Hematopoietic multipotent progenitor cell (in vitro differentiated cells): ENCODE measurements at places on chromosomes 11 and 22. TPM values are rescaled to one million over a fixed set of nuclear protein-coding genes. Genes with fewer than 3 reads are reported as not detected.

DNA sequence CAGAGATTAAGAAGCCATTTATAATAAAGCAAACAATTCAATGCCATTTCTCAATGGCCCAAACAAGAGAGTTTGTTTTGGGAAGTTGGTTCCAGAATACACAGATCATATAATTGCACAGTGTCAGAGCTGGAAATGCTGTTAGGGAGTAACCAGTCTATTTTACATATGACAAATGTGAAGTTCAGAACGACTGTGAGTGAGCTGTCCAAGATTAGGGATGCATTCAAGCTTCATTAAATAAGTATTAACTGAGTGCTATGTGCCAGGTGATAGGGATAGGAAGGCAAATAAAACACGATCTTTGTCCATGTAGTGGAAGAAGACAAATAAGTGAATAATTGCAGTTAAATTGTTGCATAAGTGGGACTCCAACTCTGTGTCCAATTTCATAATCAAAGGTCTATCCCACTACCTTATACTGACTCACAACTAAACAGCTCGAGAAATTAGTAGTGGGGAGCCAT lies 33.1 kb upstream of the PICALM start:
- no peak for DNase-seq

- DNase-seq = no peak
Observed at GRCh38 chr11:119436711-119437110, 13.7 kb upstream of the THY1 start.

GRCh38 chr22:36768616-36769015 lies 7.3 kb downstream of the IFT27 start:
- DNase-seq = no peak

- DNase-seq = no peak
Observed at GRCh38 chr11:20026629-20027555, 133.4 kb downstream of the DBX1 start.

- DNase-seq = no peak
Observed at GRCh38 chr22:46084376-46084775, 66.0 kb upstream of the PPARA start.

DNA sequence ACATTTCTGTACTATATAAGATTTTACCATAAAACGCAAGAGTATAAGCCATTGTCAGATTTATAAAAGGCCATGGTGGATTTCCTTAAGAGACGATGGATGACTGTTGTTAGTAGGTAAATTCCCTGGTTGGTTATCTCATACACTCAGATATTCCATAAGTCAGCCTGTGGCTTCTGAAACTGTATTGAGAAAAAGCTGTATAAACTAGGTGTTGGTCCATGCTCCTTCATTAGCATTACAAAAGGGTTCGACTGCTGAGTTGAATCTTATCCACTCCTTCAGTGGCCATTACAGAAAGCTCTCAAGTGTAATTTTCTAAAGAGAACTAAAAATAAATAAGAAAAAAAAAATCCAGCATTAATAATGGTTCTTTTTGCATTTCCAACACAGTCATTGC lies 5.3 kb downstream of the GRAP2 start:
- DNase-seq = no peak

GRCh38 chr22:20637750-20638506 lies 130.5 kb downstream of the MED15 start:
- DNase-seq = no peak

GRCh38 chr22:21642584-21643448 lies 714 bp downstream of the SDF2L1 start:
- DNase-seq = no peak

- DNase-seq = no peak
Observed at GRCh38 chr11:87820011-87820410, 355.2 kb downstream of the RAB38 start.

- DNase-seq = peak; percentile 66
Observed at GRCh38 chr22:49807780-49808708, 19.6 kb downstream of the BRD1 start.

DNA sequence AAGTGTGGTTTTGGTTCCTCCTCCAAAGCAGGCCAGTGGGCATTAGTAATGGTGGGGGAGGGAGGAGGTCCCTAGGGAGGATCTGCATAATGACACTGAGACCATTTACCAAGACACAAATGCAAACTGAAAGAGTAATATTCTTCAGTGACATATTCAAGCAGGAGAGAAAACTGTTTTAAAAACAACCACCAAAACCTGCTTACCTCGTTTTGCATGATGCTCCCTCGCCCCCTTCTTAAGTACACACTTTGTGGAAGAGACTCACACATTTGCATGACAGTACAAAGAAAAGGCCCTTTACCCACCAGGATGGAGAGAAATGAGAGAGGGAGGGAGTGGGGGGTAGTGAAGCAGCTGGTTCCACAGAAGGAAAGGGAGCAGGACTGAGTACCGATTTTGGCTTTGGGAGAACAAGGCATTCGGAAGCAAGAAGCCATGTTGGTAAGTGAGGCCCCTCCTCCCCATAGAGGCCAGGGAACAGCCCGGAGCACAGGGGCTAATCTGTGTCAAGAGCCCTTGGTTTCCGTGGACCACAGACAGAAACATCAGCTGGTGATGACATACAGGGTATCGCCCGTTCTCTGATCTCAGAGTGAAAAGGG lies 13.0 kb upstream of the OPCML start:
- DNase-seq = no peak

- DNase-seq = no peak
Observed at GRCh38 chr11:71574418-71574817, 8.3 kb downstream of the KRTAP5-11 start.

DNA sequence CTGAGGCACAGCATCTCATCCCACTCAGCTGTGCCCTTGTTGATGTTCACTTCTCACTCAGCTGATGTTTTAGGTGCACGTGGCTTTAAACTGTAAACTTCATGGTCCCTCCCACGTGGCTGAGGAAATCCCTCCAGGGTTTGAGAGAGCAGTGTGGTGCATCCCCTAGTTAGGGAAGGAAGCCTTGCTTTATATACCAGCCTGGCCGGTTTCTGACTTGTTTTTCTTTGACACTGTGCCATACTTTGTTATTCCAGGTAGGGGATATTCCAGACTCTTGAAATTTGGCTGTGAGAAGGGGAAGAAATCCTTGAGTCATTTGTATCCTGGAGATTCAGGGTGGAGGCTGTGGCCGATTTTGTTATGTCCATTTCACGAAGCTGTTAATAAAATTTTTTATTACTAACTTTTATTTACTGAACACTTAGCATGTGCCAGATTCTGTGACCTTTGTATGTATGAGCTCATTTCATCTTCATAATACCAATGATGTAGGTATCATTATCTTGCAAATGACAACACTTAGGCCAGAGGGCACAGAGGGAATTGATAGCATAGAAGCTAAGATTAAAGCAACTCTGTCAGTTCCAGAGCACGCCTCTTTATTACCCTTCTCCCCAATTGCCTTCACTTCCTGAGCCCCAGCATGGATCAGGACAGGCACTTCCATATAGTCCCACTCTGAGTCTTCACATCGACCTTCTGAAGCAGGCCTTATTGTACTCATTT lies 116.6 kb downstream of the NAV2 start:
- DNase-seq = no peak

- no peak for DNase-seq
Observed at GRCh38 chr11:67507242-67507863, 609 bp downstream of the CDK2AP2 start.

- no peak for DNase-seq
Observed at GRCh38 chr11:44345781-44346180, 35.8 kb upstream of the ALX4 start.

DNA sequence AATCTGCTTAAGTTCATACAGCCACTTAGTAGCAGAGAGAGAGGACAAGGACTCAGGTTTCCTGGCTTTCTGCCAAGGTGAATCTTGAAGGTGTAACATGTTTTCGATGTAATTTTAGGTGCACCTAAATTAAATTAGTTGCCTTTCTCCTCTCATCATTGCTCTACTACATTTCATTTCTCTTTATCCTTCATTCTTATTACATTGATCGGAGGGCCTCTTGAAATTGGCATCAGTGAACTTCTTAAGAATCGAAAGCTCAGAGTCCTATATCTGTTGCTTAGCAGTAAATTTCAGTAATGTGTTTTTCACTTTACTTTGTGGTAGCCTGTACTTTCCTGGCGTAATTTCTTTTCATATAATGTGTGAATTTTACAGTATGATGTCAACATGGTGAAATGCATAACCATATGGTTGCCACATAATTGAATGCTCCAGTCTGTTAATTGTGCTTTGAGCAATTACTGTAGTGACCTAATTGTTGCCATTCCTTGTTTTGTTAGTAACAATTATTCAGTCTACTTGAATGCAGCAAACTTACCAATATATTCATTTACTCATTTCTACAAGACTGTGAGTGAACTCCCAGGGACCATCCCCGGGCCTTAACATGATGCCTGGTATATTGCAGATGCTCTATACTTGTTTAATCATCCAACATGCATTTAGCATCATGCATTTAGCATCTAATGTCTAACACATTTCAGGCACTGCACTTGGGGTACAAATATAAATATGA lies 138.1 kb downstream of the MAML2 start:
- no peak for DNase-seq

DNA sequence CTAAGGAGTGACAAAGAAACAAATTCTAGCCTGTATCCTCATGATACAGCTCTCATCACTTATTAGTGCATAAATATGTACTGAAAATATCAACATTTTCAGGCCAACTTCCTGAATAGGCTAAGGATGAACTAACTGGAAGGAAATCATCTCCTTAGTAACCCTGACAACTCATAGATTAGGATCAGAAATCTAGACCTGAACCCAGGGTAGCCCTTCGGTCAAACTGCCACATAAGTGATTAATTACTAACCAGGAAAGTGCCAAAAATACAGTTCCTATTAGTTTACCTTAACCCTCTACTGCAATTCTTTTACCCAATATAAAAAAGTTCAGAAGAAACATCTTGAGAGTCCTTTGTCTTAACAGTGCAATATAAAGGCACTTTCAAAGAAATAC lies 40.0 kb downstream of the AMBRA1 start:
- DNase-seq = no peak

DNA sequence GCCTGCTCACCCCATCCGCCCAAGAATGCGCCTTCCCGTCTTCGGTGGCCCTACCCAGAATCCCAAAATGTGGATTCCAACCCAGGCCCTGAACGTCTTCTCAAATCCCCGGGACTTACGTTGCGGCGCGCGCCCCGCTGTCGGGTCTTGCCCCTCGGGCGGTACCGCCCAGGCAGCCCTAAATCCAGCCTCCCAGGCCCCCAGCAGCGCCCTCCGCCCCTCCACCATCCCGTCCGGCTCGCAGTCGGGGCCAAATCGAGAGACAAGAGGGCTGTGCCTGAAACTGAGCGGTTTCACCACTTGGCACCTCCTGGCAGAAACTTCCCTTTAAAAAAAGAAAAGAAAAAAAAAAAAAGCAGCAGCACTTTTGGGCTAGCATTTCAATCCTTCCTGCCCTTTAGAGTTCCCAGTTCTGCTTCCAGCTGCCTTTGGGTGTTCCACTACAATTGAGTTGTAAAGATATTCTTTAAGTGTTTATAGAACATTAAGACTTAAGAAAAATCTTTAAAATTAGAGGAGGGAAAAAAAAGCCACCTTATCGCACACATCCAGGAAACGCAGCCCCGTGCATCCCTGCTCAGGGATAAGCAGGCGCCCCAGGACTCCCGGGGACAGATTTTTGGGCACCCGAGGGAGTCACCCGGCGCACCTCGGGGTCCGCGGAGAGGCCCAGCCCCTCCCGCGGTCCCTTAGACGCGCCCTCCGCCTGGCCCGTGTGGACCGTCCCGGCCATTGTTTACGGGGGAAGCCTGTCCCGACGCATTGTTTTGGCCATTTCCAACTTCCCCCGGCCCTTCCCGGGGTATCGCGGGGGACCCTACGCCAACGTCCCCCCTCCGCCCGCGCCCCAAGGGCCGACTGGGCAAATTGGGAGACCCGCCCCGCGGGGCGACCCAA lies 57.6 kb downstream of the KCNJ4 start:
- DNase-seq = peak; percentile 49

GRCh38 chr11:130578738-130579368 lies 130.4 kb downstream of the ADAMTS15 start:
- no peak for DNase-seq

GRCh38 chr11:4541071-4541470 lies 3.9 kb upstream of the OR52M1 start:
- no peak for DNase-seq

- DNase-seq = peak; percentile 75
Observed at GRCh38 chr11:116499396-116500003, 273.3 kb downstream of the BUD13 start.

DNA sequence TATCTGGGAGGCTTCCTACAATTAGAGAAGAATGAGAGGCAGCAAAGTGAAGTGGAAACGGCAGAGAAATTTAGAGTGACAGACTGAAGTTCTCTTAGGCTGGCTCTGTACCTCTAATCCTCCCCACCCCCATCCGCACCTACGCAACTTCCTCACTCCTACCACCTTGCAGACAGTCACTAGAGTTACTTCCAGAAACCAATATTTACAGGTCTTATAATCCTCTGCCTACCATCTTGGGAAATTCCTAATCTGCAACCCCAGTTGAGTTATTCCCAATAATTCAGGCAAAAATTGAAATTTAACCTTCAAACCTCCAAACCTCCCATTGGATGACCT lies 71.7 kb downstream of the PAK1 start:
- no peak for DNase-seq

GRCh38 chr11:73612601-73613140 lies 14.8 kb upstream of the FAM168A start:
- no peak for DNase-seq

DNA sequence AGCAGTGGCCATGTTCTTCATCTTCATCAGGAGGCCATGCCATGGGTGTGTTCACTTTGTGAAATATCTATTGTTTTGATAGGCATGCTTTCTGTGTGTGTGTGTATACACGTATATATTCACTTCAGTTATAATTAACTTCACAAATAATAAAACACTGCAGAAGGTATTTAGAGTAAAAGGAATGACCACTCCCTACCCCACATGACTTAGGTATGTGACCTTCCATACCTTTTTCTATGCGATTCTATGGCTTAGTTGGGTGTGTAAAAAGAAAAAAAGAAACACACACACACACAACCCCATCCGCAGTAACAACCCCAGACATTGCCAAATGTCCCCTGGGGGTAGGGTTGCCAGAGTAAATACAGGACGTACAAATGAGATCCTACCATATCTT lies 72.0 kb downstream of the CYTH4 start:
- DNase-seq = no peak

TMPRSS13 gene
- 0.54 TPM for total RNA-seq

SCUBE1 gene
- 1.3 TPM for total RNA-seq

FAM76B gene
- 19.9 TPM for total RNA-seq

GPHA2 gene
- not detected for total RNA-seq

CRYBA4 gene
- not detected for total RNA-seq

CD3G gene
- under 0.01 TPM for total RNA-seq

OR51B4 gene
- total RNA-seq = 0.54 TPM

RPLP2 gene
- 2,675 TPM for total RNA-seq

CHADL gene
- total RNA-seq = 1.9 TPM

PHRF1 gene
- 36.6 TPM for total RNA-seq

TEF gene
- 2.2 TPM for total RNA-seq

NUMA1 gene
- 233 TPM for total RNA-seq
